Naive B cell (primary cell): ENCODE measurements at places on chromosomes 12 and 14. TPM values are rescaled to one million over a fixed set of nuclear protein-coding genes. Genes with fewer than 3 reads are reported as not detected.

The MIPOL1 gene
- polyA plus RNA-seq: not detected

The RAB3IP gene
- 8.1 TPM for polyA plus RNA-seq

DNA sequence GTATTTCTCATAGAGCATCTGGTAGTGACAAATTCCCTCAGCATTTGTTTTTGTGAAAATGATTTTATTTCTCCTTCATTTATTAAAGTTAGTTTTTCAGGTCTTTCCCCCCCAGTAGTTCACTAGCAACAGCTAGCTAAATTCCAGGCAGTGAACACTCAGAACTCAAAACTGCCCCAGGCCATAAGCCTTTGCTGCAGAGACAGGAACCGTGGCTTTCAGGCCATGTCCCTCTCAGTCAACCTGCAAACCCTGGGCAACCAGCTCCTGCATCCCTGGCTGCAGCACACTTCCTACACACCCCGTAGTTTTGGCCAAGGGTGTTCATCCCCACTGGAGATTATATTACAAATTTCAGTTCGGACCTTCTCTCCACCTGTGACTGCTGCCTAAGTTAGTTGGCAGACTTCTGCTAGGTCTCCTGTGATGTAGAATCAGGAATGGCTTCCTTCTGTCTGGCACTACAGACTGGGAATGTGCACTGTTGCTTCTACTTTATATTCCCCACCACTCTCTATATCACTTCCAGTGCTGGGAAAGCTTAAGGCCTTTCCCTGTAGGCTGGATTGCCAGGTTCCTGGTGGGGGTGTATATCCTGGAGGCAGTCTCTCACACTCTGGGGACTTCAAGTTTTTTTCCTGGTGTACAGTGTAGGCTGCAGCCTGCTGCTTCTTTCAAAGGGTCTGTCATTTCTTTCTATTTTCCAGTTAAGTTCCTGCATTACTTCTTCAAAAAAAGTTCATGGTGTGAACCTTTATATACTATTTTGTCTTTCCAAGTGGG is 924.4 kb upstream of the LRFN5 start:
- DNase-seq: no peak

The HELB gene
- polyA plus RNA-seq: 3.4 TPM

The SLC4A8 gene
- 2.0 TPM for polyA plus RNA-seq

DNA sequence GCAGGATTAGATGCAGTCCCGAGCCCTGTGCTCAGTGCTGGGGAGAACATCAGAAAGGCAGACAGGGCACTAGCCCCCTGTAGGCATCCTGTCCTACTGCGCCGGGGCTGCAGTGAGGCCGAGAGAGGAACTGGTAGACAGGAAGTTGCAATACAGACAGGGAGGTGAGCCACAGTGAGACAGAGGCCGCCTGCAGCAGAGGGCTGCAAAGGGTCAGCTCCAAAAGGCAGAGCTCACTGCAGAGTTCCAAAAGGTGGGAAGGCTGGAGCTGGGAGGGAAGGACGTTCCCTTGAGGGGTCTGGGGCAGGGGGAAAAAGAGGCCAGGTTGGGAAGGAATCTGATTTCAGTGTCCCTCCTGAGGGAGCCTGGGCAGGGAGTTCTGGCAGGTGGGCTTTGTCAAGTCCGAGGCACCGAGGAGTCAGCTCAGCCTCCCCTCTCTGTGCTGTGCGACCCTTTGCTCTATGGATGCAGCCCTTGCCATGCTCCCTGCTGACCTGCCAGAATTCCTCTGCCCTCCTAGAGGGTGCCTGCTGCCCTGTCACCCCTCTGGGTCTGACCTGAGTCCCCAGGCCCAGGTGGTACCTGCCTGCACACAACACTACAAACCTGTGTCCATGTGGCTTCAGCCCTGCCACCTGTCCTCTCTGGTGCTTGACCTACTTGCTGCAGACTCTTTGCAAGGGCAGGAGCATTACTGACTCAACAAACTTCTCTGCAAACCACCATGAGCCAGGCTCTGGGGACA is 63.5 kb downstream of the PRMT8 start:
- no peak for DNase-seq

The MMP19 gene
- not detected for polyA plus RNA-seq

DNA sequence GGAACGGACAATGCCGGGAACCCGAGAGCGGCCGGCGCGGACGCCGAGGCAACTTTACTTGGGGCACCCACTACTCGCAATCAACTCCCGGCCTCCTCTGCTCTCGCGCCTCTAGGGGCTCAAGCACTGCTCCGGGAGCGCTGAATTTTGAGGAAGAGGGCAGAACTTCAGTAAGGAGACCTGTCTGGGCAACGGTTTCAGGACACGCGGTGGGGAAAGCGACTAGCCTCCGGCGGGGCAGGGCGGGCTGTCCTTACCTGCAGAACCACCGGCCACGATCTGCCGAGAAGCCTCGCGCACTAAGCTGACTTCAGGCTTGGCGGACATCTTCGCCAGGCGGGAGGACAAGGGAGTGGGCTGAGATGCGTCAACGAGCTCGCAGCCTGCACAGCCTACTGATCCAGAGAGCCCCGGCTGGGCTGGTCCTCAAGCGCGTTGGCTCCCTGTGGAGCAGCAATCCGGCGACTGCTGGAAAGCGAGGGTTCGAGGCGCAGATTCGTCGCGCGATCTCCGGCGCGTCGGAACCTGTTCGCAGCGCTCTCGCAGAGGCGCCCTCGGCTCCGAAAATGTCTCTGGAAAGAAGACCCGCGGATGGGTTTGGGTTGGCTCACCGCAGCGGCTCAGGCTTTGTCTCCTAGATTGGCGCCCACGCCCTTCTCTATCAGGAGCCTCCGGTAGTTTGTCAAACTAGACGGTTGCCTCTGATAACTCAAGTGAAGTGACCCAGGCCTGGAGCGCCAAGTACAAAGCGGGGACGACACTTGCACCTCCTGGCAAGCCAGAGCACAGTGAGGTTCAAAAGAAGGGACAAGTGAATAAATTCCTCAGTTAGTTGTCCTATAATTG is at the start of gene SLC25A21:
Gene SLC25A21 (minus strand): TSS at position 583 of the 846 bp plus-strand sequence.
- DNase-seq: no peak

The RHOJ gene
- polyA plus RNA-seq: not detected

GRCh38 chr12:108479364-108480070 is 35.6 kb upstream of the FICD start:
- DNase-seq: no peak

GRCh38 chr14:54837508-54838149 is 65.0 kb downstream of the GCH1 start:
- no peak for DNase-seq

- DNase-seq: no peak
Measured at GRCh38 chr12:30142301-30142700, 358.6 kb upstream of the TMTC1 start.

The KRT6B gene
- polyA plus RNA-seq: not detected

DNA sequence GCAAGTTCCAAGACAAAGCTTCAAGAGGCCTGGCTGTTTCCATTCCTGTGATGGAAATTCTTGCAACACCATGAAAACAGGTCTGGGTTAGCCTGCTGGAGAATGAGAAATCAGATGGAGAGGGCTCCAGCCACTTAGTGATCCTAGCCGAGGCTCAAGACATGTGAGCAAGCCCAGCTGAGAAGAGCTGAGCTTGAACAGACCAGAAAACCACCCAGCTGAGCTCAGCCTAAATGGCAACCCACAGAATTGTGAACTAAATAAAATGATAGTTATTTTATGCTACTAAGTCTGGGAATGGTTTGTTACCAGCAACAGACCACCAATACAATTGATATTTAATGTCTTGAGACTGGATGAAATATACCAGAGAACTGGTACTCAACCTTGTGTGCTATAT is 494.5 kb downstream of the RMST start:
- no peak for DNase-seq

The OAS1 gene
- polyA plus RNA-seq: 64.6 TPM

GRCh38 chr14:90274808-90275457 is 18.6 kb downstream of the PSMC1 start:
- no peak for DNase-seq

DNA sequence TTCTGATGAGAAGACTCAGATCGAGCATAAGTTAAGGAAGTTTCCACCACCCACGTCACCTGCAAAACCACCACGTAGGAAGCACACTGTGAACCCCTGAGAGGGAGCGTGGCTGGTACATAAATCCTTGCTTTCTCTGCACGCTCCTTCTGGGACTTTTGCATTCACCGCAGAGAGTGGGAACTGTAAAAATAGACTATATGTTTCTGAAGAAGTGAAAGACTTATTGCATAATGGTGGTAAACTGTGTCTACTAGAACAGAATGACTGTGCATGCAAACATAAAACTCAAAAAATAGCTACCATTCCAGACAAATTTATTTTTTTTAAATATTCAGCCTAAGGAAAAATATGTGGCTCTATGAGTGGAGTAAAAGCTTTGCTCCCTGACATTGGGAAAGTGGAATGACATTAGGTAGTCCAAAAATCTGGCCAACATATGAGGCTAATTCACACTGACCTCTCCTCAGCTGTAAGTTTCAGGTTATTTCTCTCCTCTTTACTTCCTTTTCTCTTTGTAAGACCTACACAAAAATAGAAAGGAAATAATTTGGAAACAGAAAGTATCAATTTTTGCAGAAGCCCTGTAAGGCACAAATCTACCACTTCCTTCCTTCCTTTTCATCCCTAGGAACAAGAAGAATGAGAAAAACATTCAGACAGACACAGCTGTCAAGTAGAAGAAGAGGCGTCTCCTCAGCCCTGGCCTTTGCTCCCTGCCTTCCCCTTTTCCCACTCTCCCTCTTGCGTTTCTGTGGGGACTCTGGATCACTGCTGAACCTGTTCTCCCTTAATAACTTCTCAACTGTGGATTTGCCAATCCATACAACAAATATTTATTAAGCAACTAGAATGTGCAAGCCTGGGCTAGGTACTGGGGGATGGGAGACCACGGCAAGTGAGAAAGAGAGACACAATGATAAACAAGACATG is 264.3 kb upstream of the FOXN3 start:
- DNase-seq: peak; percentile 30

DNA sequence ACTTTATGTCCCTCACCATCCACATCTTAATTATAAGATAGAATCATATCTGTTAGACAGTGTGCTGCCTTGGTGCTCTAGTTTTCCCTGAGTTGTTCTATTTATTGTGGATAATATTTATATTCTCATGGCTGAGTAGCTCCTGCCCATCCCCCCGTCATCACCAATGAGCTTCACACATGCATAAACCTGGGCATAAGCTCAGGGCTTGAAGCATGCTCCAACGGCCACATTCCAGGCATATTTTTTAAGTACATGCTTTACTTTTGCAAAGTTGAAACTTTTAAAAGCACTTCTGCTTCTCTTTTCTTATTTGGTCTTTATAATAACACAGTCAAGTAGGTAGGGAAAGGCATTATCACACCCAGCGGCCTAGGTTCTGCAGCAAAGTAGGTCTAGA is 3.4 kb upstream of the FBXO34 start:
- DNase-seq: no peak

GRCh38 chr12:132614861-132615578 is 3.6 kb upstream of the P2RX2 start:
- peak; percentile 74 for DNase-seq

- no peak for DNase-seq
Measured at GRCh38 chr12:70042675-70043074, 200.6 kb upstream of the CNOT2 start.

GRCh38 chr12:58252914-58253313 is 311.5 kb downstream of the ATP23 start:
- no peak for DNase-seq

DNA sequence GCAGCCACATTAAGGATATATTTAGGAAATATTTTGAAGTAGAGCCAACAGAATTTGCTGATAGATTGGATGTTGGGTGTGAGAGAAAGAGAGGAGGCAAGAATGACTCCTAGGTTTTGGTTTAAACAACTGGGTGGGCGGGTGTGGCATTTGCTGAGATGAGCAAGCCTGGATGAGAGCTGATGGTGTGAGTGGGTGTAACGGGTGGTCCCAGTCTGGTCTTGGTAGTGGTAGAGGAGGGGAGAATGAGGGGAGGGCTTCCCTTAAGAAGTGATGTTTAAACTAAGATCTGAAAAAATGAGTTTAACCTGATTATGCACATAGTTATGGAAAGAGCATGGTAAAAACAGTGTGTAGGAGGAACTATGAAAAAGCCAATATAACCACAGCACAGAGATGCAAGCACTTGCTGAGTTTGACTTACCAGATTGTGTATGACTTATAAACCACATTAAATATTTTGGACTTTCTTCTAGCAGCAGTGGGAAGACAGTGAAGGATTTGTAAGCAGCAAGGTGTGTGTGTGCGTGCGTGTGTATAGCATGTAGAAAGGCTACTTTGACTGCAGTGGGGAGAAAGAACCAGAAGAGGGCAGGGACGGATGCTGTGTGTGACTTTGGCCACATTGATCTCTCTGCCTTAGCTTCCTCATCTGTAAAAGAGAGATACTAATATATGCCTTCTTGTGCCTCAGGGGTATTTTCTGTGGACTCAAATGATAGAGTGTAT is 139.7 kb downstream of the PRIMA1 start:
- DNase-seq: no peak

GRCh38 chr12:93128332-93128707 is 199.2 kb upstream of the EEA1 start:
- DNase-seq: no peak

The SLC5A8 gene
- polyA plus RNA-seq: not detected

- DNase-seq: no peak
Measured at GRCh38 chr12:30914986-30915591, 11.5 kb upstream of the TSPAN11 start.

DNA sequence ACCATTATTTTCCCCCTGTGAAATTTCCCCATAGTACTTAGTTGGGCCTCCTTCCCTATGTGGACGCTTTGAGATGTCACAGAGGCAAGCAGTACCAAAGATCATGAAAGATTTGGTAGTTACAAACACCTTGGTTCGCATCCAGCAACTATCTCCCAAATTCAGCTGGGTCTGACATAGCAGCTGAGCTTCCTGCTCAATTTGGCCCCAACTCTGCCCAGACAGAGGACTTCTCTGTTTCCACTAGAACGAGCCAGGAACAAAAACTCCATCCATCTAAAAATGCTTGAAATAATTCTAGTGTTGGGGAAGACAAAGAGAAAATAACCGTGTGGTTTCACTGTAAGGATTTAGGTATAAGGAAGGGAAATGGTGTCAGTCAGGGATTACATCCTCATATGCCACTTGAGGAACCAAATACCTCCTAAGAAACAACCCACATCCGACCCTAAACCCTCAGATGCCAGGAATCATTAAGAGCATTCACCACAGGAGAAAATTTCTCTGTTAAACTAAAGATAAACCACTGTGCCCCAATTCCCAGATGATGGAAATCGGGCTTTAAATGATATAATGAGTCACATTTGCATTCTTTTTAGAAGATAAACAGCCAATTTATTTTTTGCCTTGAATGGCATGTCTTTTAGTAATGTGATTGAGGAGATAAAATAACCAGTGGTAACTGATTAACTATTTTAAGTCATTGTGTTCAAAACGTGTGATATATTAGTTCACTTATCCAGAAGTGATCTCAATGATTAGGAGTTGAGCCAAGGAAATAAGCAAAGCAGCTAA is 103.7 kb upstream of the IFNG-AS1 start:
- DNase-seq: no peak
